ENCODE measurements at places on chromosomes 6 and 20.

DNA sequence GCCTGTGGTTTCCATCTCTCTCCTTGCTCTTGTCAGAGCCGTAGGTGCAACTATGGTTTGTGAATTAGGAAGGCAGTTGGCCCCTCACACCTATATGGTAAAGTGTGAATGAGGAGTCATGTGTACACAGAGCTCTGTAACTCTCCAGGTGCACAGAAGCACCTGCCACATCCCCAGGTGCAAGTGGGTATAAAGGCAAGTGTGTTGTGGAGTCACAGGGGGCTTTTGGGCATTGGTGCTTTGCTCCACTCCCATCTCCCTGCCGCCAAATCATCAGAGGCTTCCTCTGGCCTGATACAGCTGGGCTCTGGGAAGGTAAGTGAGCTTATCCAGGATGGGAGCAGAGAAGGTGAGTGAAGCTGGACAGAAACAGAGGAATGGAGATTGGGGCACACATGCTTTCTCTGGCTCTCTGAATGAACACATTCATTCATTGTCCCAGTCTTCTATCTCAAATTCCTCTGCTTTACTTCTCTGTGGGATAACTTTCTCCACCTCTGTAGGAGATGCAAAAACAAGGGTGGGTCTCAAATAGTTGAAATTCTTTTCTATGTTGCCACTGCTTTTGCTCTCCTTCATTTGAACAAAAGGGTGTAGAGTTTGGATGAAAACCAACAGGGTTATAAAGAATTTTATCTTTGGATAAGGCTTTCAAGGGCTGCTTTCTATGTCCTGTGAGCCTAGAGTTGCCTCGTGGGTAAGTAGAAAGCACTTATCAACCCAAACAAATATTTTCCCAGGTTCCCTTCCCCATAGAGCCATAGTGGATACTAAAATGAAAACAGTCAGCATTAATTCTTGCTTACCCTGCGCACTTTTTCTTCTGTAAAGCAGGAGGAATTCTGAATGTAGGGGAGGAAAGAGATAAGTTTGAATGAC lies 45.0 kb upstream of the RIPOR2 start:
- no peak for DNase-seq

- DNase-seq, result no peak
These were observed 49.3 kb downstream of the SLC35F1 start for GRCh38 chr6:117956386-117956785.

GRCh38 chr6:170007468-170008293 lies 256.3 kb downstream of the ERMARD start:
- DNase-seq, result no peak

DNA sequence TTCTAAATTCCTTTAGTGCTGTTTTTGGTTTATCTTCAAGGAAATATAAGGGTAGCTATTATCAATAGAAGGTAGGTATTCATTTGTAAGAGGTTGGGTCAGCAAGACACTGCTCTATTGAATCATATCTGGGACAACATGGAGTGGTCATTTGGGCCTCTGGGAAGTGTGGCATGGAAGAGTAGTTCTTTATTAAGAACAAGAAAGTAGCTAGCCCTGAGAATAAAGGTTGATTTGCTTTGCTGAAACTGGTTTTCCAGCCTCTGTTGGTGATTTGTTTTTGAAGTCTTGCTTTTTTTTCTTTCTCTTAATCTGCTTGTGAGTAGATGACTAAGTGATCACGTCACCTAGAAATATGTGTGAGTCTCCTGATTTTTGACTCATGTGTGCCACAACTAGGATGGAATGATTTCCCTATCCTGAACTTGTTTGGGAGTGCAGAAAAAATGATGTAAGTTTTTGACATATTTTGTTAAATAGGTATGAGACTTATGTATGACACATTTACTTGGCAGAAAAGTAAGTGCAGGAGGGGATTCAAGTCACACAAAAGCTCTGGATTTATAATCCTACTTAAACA lies 381.8 kb downstream of the CENPW start:
- peak; percentile 99 for DNase-seq

- DNase-seq, result peak; percentile 60
These were observed 122.6 kb upstream of the MCHR2 start for GRCh38 chr6:100116411-100117194.

- DNase-seq, result peak; percentile 89
These were observed 35.0 kb upstream of the DSN1 start for GRCh38 chr20:36808317-36809257.

DNA sequence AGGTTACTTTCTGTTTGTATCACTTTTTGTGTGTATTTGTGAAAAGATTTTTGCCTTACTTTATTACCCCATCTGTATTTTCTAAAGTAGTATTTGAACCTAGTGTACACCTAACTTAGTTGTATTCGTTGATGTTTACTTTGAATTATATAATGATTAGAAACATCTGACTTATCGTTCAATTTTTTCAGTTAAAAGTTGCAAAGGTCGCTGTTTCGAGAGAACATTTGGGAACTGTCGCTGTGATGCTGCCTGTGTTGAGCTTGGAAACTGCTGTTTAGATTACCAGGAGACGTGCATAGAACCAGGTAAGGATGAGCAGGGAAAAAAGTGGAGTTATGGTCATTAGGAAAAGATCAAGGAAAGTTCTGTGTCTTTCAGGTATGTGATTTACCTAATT lies 42.0 kb downstream of the ENPP1 start:
- DNase-seq, result no peak

DNA sequence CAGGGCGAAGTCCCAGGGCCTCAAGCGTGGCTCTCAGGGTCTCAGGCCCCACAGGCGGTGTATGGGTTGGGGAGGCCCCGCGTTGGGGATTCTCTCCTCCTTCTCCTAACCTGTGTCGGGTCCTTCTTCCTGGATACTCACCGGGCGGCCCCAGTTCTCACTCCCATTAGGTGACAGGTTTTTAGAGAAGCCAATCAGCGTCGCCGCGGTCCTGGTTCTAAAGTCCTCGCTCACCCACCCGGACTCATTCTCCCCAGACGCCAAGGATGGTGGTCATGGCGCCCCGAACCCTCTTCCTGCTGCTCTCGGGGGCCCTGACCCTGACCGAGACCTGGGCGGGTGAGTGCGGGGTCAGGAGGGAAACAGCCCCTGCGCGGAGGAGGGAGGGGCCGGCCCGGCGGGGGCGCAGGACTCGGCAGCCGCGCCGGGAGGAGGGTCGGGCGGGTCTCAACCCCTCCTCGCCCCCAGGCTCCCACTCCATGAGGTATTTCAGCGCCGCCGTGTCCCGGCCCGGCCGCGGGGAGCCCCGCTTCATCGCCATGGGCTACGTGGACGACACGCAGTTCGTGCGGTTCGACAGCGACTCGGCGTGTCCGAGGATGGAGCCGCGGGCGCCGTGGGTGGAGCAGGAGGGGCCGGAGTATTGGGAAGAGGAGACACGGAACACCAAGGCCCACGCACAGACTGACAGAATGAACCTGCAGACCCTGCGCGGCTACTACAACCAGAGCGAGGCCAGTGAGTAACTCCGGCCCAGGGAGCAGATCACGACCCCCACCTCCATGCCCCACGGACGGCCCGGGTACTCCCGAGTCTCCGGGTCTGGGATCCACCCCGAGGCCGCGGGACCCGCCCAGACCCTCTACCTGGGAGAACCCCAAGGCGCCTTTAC lies at the start of gene HLA-G:
Gene HLA-G, plus strand, starts transcription at position 247 of the 892 bp plus-strand sequence. Its CDS starts 20 bp downstream, at position 267.
- no peak for DNase-seq

DNA sequence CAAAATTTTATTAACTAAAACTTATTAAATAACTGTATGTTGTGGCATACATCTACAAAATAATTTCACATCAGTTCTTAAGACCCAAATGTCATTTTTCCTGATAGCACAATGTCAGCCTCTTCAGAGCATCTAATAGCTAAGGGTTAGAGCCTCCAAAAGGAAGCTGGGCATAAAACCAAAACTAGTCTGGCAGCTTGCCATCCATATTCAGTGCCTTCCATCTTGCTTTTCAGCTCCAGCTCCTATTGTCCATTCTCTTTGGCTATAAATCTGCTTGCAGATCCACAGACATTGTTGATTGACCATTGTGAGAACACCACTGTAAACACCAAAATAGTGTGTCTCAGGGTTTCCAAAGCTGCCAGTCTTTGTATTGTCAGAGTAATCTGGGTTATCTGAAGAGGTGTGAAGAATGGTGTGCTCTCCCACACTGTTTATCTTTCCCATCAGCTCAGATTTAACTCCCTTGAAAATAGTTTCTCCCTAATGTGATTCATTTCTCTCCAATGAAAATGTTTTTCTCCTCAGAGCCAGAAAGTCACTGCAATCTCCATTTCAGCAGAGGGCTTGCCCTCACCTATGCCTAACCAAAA lies 154.8 kb upstream of the KCNQ5 start:
- DNase-seq, result no peak

DNA sequence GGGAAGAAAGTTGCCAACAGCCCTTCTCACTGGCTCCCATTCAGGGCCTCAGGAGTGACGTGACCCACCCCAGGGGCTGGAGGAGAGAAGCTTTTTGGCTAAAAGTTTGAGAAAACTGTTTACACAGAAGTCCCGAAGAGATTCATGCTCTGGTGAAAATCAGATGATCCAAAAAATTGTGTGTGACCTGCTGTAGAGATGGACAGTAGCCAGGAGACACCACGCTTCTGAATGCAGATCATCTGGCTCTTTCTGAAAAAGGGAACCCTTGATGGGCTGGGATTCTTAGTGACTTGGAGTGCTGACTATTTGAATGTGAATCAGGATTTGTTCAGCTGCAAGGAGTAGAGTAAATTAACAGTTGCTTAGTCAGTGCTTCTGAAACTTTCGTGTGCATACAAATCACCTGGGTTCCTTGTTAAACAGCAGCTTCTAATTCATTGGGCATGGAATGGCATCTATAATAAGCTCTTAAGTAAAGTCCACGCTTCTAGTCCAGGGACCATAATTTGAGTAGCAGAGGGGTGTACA lies 265.1 kb downstream of the PREX1 start:
- no peak for DNase-seq

GRCh38 chr6:144321839-144322591 lies 36.9 kb downstream of the UTRN start:
- DNase-seq, result no peak

GRCh38 chr20:47003223-47003622 lies 108.6 kb downstream of the EYA2 start:
- no peak for DNase-seq

GRCh38 chr6:123655521-123656306 lies 19.0 kb upstream of the TRDN start:
- no peak for DNase-seq

GRCh38 chr20:6502999-6503398 lies 264.5 kb upstream of the BMP2 start:
- no peak for DNase-seq

DNA sequence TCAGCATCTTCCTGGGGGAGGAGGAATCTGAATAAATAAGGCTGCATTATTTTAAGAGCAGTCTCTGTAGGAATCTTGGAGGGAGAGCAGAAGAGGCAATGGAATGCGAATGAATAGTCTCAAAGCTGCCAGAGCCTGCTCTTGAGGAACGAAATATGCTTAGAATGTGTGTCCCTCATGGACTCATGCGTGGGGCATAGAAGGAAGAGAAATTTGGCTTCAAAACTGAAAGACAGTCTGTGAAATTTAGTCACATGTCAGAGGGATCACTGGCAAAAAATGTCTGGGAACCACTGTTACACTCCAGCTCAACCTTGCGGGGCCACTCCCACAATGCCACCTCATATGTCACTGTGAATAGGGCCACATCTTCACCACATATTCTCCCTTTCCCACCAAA lies 95.5 kb downstream of the GJA10 start:
- DNase-seq, result no peak

- no peak for DNase-seq
These were observed 54.6 kb downstream of the BPIFB1 start for GRCh38 chr20:33337531-33338165.

GRCh38 chr6:150065083-150065482 lies 3.8 kb downstream of the ULBP3 start:
- no peak for DNase-seq

- no peak for DNase-seq
These were observed 77.3 kb downstream of the CHD6 start for GRCh38 chr20:41540918-41541317.

GRCh38 chr6:42530751-42531150 lies 33.1 kb upstream of the UBR2 start:
- no peak for DNase-seq

DNA sequence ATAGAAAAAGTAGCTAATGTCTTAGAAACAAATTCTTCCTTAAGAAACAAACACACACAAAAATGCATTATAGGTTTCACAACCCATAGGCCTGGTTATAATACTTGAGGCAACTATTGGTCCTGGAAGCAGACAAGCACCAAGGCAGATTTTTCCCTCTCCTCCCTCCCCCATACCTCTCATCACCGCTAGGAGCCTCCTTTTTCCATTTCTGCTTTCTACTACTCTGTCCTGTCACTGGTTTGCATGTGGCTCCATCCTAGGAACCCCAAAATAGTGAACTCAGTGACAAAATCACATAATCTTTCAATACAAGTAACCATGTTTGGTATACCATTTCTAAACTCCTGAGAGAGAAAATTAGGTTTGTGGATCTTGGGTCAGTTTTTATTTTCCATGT lies 66.1 kb downstream of the HMGCLL1 start:
- DNase-seq, result no peak

- DNase-seq, result peak; percentile 50
These were observed 19.0 kb downstream of the SMAP1 start for GRCh38 chr6:70686548-70687133.

GRCh38 chr6:143482593-143482992 lies 28.9 kb downstream of the FUCA2 start:
- DNase-seq, result no peak

GRCh38 chr6:165135889-165136288 lies 173.5 kb downstream of the C6orf118 start:
- no peak for DNase-seq

- DNase-seq, result peak; percentile 44
These were observed 24.6 kb downstream of the RIMS4 start for GRCh38 chr20:44785768-44786167.

GRCh38 chr6:105814745-105815536 lies 271.2 kb upstream of the PRDM1 start:
- no peak for DNase-seq

DNA sequence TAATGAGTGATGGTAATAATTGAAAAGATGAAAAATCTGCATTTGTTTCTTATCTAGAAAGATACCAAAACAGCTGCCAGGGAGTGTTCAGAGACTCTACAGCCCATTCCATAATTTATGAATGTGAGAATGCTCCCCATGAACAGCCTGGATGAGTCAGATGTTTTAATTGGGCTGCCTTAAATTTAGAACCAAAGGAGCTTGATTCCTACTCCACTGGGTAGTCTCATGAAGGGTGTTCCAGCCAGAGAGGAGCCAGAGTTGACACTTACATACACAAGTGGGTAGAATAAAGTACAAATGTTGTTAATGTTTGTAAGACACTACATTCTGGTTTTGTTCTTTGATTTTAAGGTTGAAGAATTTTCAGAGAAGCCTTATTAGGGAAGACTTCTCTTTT lies 158.7 kb upstream of the PRND start:
- no peak for DNase-seq

Data from bronchial epithelial cell (primary cell).